ENCODE measurements at places on chromosomes 5 and 9. TPM values are rescaled to one million over a fixed set of nuclear protein-coding genes. Genes with fewer than 3 reads are reported as not detected.

SLC6A3 gene
- total RNA-seq: 0.08 TPM

FLT4 gene
- total RNA-seq: 7.4 TPM

CCDC69 gene
- total RNA-seq: 6.4 TPM

CYLC2 gene
- total RNA-seq: not detected

CDH6 gene
- 1.1 TPM for total RNA-seq

SPINK6 gene
- not detected for total RNA-seq

DPH7 gene
- total RNA-seq: 48.3 TPM

SPINK9 gene
- not detected for total RNA-seq

SPZ1 gene
- not detected for total RNA-seq

ZDHHC11 gene
- total RNA-seq: 10.6 TPM

AIF1L gene
- total RNA-seq: 76.0 TPM

LPAR1 gene
- 5.9 TPM for total RNA-seq

LRRTM2 gene
- total RNA-seq: not detected

LCN10 gene
- 0.36 TPM for total RNA-seq

PCDHGA8 gene
- total RNA-seq: 1.1 TPM

COL27A1 gene
- 62.4 TPM for total RNA-seq

PALM2AKAP2 gene
- total RNA-seq: 0.49 TPM

DMGDH gene
- total RNA-seq: 0.73 TPM

CCL21 gene
- total RNA-seq: not detected

NKD2 gene
- total RNA-seq: 11.1 TPM

IFNA4 gene
- not detected for total RNA-seq

FBP2 gene
- total RNA-seq: not detected

OTULINL gene
- 8.9 TPM for total RNA-seq

PIP5K1B gene
- 9.1 TPM for total RNA-seq

SPACA9 gene
- total RNA-seq: 5.4 TPM

PHF24 gene
- 1.9 TPM for total RNA-seq

FGF1 gene
- not detected for total RNA-seq

STING1 gene
- total RNA-seq: 0.20 TPM

SH3GL2 gene
- total RNA-seq: 2.1 TPM

PCDHB3 gene
- 4.3 TPM for total RNA-seq

IFNB1 gene
- total RNA-seq: not detected

SNCAIP gene
- 0.26 TPM for total RNA-seq

PCDHA9 gene
- total RNA-seq: 2.6 TPM

GABRA6 gene
- total RNA-seq: not detected

GDA gene
- total RNA-seq: 5.0 TPM

ARL10 gene
- total RNA-seq: 13.1 TPM

PCDHA10 gene
- 15.6 TPM for total RNA-seq

SHOC1 gene
- not detected for total RNA-seq

FBXO38 gene
- 41.1 TPM for total RNA-seq

TMEM174 gene
- total RNA-seq: not detected

ACSL6 gene
- 0.73 TPM for total RNA-seq

CDX1 gene
- 0.25 TPM for total RNA-seq

Data from endodermal cell (in vitro differentiated cells).